ENCODE measurements at places on chromosomes 12 and 14.
A peak's percentile ranks its signal among the peaks of the same experiment; 100 is the strongest.

GRCh38 chr14:99447739-99448138 lies 32.9 kb downstream of the SETD3 start:
- DNase-seq = no peak

- DNase-seq = no peak
These were observed 139.2 kb downstream of the RBM19 start for GRCh38 chr12:113826805-113827538.

GRCh38 chr12:68016136-68016535 lies 26.9 kb downstream of the IFNG-AS1 start:
- DNase-seq = no peak

GRCh38 chr12:67940780-67941243 lies 48.4 kb upstream of the IFNG-AS1 start:
- no peak for DNase-seq

GRCh38 chr12:24494401-24494800 lies 454.5 kb downstream of the BCAT1 start:
- DNase-seq = no peak

DNA sequence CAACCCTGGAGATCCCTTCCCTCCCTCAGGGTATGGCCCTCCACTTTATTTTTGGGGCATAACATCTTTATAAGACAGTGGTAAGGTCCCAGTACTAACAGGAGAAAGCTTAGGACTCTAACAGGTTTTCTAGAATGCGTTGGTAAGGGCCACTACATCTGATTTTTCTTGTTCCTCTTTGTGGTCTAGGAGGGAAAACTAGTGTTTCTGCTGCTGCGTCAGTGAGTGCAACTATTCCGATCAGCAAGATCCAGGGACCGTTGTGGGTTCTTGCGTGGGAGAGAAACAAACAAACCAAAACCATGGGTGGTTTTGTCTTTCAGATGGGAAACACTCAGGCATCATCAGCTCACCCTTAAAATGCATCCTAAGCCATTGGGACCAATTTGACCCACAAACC lies 123.6 kb upstream of the SLC16A7 start:
- DNase-seq = no peak

- no peak for DNase-seq
These were observed 4.4 kb downstream of the MAP4K5 start for GRCh38 chr14:50528000-50528399.

DNA sequence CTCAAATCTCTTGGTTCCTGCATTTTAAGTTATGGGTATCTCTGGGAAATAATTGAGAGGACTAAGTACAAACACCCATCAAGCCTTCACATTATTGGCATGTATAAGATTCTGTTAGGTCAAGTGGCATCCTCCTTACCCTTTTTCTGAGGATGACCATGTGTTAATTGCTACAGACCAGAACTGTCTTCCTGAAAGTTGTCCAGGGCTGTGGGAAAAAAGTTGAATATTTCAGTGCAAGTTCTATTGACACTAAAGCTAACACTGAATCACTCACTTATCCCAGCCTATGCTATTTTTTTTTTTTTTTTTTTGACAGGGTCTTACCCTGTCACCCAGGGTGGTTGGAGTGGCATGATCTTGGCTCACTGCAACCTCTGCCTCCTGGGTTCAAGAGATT lies 130.1 kb upstream of the HIF1A start:
- no peak for DNase-seq

DNA sequence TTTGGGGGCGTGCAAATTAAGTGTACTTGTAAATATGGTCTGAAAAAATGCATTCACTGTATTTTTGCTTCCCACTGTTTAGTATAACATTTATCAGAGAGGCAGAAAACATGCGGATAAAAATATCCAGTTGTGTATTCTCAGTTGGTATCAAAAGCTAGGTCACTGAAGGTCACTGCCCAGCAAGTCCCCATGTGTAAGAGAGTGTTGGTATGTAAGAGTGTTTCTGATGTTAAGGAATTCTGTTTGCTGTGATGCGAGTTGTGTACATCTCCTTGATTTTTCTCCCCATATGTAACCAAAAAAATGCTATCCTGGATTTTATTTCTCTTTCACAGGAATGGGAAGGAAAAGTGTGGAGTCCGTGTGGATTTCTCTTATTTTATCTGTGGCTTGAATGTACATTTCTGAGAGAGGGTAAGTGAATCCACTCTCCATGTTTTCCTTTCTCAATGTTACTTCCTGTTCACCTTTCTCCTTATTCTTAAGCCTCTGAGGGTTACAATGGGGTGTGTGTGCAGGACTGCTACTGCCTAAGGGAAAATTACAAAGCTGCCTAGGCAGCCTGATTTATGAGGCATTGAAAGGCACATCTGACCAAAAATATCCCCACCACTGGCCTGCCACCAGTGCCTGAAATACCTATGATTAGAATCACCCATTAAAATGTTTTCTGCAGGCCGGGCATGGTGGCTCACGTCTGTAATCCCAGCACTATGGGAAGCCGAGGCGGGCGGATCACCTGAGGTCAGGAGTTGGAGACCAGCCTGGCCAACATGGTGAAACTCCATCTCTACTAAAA lies 97.9 kb upstream of the USP44 start:
- no peak for DNase-seq

DNA sequence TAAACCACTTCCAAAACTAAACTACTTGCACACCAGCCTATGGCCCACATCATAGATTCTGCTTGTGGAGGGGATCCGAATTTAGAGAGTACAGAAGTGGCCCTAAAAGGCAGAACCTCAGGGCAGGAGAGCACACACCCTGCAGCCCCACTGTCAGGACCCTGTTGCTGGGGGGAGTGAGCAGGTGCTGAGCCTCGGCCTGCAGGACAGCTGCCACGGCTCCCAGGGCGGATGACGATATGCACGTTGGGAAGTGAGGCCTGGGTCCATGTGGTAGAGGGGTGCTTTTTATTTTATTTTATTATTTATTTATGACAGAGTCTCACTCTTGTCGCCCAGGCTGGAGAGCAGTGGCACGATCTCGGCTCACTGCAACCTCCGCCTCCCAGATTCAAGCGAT lies 73.5 kb downstream of the TNFAIP2 start:
- DNase-seq = no peak

- DNase-seq = no peak
These were observed 4.7 kb downstream of the KLRK1 start for GRCh38 chr12:10385166-10385613.

DNA sequence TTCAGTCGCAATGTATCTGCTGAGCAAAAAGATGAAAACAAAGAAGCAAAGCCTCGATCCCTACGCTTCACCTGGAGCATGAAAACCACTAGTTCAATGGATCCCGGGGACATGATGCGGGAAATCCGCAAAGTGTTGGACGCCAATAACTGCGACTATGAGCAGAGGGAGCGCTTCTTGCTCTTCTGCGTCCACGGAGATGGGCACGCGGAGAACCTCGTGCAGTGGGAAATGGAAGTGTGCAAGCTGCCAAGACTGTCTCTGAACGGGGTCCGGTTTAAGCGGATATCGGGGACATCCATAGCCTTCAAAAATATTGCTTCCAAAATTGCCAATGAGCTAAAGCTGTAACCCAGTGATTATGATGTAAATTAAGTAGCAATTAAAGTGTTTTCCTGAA lies 19.8 kb downstream of the CKB start:
- no peak for DNase-seq

DNA sequence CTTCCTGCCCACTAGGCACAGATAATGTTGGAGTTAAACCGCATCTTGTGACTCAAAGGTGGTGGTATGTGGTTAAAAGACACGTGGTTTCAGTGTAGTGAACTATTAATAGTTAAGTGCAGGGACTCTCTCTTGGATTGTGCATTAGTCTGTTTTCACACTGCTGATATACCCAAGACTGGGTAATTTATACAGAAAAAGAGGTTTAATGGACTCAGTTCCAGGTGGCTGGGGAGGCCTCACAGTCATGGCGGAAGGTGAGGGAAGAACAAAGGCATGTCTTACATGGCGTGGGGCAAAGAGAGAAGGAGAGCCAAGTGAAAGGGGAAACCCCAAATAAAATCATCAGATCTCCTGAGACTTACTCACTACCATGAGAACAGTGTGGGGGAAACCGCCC lies 362.3 kb downstream of the GLT1D1 start:
- no peak for DNase-seq

- no peak for DNase-seq
These were observed 899 bp upstream of the COL2A1 start for GRCh38 chr12:48005001-48005749.

GRCh38 chr12:116861320-116861719 lies 19.9 kb downstream of the HRK start:
- DNase-seq = no peak

- no peak for DNase-seq
These were observed 85.5 kb downstream of the CPSF2 start for GRCh38 chr14:92207012-92207927.

DNA sequence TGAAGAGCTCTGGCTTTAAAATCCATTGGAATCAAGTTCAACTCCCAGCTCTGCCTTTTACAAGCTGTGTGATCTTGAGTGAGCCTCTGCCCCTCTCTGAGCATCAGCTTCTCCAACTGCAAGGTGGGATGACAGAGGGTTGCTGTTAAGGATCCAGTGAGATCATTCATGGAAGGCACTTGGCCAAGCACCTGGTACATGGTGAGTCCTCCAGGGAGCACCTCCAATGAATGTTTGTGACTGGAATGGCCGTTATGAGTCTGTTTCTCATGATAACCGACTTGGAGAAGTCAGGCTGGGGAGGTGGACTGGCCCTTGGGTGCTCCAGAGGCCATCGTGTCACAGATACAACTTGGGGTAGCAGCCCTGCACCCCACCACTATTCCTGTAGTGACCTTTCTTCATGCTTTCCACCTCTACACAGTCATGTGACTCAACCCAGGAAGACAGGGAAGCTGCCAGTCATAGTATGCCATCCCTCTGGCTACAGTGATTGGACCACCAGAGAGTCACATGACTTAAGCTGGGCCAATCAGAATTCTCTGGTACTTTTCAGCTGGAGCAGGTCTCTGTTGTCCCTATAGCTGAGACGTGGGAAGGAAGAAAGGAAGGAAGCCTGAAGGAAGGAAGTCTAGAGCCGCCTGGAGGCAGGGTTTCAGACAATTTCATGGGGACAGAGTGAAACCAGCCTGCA lies 146.5 kb upstream of the MYL2 start:
- DNase-seq = no peak

DNA sequence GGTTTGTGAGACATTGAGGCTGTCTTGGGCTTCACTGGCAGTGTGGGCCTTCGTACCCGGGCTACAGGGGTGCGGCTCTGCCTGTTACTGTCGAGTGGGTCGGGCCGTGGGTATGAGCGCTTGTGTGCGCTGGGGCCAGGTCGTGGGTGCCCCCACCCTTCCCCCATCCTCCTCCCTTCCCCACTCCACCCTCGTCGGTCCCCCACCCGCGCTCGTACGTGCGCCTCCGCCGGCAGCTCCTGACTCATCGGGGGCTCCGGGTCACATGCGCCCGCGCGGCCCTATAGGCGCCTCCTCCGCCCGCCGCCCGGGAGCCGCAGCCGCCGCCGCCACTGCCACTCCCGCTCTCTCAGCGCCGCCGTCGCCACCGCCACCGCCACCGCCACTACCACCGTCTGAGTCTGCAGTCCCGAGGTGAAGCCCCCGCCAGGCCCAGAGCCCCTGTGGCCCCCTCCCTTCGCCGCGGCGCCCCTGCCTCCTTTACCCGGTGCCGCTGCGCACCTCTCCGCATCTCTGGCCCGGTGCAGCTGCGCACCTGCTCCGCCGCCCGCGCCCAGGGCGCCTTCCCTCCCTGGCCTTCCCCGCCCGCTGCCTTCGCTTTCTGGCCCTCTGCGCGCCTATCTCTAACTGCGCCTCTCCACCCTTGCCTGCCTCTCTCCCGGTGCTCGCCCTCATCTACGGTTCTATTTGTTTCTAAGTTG lies at the start of gene ENO2:
Gene ENO2 (plus strand): TSS at position 335 of the 701 bp plus-strand sequence. CDS start 1,253 bp downstream, outside the sequence.
- DNase-seq = peak; percentile 68

- no peak for DNase-seq
These were observed 906 bp downstream of the LARP4 start for GRCh38 chr12:50401500-50402081.

GRCh38 chr12:100138048-100138802 lies 4.4 kb downstream of the BLTP3B start:
- DNase-seq = no peak

DNA sequence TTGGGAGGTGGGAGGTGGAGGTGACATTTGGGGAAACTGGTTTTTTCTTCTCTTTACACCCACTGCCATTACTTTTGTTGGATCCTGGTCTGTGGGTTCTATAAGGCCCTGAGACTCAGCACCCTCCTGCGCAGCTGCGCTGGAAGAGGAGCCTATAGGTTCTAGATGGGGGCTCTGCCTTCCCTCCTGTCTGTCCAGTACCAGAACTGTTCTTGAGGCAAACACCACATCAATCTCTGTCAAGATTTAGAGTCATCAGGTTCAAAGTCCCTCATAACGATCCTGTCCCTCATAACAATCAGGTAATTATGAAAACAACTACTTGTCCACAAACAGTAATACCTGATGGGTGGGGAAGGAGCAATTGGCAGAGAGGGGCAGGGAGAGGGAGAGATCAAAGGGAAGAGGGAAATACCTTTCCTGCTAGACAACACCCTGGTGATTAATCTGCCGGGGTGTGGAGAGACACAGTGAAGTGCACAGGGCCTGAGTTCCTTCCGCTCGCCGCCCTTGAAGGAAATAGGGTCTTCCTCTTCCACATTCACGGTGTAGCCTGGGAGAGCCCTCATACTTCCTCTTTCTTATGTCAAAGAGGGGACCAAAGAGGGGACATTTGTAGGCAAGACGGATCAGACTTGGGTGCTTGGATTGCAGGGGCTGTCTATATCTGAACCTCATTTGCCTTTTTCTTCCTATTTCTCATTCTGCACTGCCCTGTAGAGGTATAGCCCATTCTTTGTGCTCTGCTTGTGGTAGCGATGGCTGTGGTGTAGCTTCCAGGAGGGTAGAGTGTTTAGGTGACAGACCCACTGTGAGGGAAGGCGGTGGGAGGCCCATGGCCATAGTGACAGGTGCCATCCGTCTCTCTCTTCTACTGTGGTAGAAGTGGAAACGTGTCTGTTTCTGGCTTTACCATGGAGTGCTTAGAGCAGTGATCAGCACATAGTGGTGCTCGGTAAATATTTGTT lies 12.6 kb downstream of the GPRC5A start:
- DNase-seq = no peak

DNA sequence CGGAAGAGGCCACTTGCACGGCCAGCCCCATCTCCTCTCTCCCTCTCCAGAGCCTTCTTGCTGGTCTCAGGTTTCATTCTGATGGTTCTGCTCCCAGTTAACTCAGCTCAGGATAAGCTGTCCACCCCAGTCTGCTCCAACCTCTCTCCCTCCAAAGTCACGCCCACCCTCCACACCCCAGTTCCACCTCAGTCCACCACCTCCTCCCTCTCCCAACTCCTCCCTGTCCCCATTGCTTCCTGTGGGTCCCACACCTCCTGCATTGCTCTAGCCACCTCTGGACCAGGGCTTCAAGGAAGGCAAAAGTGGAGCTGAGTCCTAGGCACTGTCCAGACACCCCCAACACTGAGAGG lies 13.1 kb downstream of the KRT71 start:
- no peak for DNase-seq

DNA sequence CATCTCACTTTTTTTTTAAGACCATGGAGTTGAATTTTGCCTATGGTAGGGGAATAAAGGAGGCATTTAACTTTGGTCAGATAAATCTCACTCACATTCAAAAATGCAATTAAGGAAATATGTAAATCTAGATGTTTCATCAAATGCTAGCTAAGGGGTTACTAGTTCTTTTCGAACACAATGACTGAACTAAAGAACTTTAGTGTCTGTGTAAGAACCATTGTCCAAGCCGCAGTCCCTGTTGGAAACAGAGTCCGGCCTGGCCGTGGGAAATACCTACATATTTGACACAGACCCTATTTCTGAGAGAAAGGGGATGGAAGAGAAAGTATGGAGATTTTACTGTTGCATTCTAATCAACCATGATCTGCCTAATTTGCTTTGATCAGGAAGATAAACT lies 17.4 kb downstream of the LGR5 start:
- DNase-seq = no peak

- DNase-seq = no peak
These were observed 1.8 kb downstream of the DCN start for GRCh38 chr12:91180582-91181395.

Measured in stimulated activated CD8-positive, alpha-beta memory T cell treated with anti-CD3 and anti-CD28 coated beads, Interleukin-2, amount 100 ng/mL, for 1 hour (primary cell).